ENCODE measurements at places on chromosomes 12 and 14.

GRCh38 chr12:6750506-6750905 lies 2.4 kb downstream of the MLF2 start:
- DNase-seq: no peak

DNA sequence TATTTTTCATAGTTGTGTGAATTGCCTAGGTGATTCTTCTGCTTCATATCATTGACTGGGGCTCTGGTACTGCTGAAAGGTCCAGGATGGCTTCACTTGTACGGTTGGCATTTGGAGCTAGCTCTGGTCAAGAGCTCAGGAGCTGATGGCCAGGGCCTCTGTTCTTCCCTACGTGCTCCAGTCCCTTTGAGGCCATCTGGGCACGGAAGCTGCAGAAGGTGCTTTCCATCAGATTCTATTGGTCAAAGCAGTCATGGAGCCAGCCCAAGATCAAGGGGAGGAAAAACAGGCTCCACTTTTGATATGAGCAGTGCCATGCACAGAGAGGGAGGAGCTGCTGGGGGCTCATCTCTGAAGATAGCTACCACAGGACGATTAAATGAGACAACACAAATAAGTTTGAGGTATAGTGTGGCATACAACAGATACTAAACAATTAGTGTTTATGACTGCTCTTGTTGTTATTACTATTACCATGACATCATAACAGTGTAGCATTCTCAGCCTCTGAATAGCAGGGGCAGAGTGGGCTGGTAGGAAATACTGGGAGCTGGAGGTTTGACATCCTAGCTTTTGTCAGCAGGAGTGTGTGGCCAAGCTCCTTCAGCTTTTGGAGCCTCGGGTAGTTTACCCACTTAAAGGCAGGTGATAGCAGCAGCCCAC lies 10.4 kb downstream of the KRT83 start:
- DNase-seq: no peak

DNA sequence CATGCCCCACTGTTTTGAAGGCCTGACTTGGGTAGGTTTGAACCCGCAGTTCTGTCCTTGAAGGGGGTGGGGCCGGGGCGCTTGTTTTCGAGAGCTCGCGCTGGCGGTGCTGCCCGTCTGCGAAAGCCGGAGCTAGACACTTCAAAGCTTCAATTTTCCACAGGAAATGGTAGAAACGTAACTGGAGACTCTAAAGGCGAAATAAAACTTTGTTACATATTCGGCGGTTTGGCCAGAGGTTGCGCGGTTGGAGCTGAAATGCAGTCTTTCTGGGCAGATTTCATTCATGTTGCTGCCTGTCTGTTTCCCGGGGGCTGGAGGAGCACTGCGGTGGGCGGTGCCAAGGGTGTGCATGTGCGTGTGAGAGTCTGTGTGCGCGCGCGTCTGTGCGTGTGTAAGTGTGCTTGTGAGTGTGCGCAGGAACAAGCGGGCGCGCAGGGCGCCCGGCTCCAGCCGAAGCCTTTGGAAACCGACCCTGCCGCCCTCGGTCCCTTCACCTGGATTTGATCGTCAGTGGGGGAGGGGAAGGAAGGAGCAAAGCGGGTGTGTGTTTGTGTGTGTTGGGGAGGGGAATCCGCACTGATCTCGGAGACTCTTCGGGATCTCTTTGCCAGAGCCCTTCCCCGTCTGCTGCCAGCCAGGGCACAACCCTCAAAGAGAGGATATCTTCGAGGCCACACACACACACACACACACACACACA lies 227.7 kb upstream of the CRY1 start:
- no peak for DNase-seq

DNA sequence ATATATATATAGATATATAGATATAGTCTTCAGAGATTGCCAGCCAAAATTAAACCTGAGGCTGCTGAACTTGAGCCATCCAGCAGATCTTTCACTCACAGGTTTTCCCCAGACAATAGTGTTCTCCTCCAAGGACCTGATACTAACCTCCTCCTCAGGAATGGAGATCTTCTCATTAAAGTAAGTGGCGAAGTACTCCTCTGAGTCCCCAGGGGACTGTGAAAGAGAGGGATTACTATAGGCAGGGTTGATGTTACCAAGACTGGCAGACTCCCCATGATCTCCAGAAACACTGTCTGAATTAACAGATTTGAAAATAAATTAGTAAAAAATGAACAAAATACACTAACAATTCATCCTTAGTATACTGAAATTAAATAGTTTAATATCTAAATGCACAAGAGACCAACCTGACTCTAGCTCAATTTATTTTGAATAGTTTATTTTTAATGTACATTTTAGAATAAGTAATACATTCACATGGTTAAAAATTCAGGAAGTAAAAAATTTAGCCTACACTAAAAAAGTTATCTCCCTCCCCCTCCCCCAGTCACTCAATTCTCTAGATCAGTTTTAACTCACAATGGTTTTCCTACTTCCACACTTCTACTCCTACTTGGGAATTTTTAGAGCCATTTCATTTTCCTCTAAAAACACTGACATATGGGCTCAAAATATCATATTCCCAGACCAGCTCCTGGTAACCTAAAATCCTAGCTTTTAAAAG lies 17.7 kb downstream of the SLC11A2 start:
- no peak for DNase-seq

Measured in A172 (cell line).